H7 (cell line): ENCODE measurements at places on chromosomes 7 and 10. TPM values are rescaled to one million over a fixed set of nuclear protein-coding genes. Genes with fewer than 3 reads are reported as not detected.

- no peak for DNase-seq
Measured at GRCh38 chr7:78379148-78379547, 580.6 kb downstream of the PHTF2 start.

- no peak for DNase-seq
Measured at GRCh38 chr10:96188421-96188820, 58.3 kb downstream of the ZNF518A start.

C10orf67 gene
- not detected in 2 replicates for total RNA-seq

DNA sequence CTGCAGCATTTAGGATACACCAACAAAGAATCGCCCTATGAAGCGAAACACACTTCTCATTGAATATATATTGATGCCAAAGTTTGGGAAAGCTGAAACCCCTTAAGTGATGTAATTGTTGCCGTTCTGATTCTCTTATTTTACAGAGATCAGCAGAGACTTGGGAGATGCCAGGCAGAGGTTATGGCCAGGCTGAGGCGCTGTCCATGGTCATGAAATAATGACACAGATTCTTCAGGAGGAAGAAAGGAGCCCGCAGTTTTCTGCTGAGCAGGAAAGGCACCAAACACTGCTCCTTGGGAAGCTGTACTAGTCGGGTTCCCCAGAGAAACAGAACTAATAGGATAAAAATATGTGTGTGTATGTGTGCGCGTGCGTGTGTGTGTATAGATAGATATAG lies 566.0 kb downstream of the CALN1 start:
- DNase-seq = no peak

DNA sequence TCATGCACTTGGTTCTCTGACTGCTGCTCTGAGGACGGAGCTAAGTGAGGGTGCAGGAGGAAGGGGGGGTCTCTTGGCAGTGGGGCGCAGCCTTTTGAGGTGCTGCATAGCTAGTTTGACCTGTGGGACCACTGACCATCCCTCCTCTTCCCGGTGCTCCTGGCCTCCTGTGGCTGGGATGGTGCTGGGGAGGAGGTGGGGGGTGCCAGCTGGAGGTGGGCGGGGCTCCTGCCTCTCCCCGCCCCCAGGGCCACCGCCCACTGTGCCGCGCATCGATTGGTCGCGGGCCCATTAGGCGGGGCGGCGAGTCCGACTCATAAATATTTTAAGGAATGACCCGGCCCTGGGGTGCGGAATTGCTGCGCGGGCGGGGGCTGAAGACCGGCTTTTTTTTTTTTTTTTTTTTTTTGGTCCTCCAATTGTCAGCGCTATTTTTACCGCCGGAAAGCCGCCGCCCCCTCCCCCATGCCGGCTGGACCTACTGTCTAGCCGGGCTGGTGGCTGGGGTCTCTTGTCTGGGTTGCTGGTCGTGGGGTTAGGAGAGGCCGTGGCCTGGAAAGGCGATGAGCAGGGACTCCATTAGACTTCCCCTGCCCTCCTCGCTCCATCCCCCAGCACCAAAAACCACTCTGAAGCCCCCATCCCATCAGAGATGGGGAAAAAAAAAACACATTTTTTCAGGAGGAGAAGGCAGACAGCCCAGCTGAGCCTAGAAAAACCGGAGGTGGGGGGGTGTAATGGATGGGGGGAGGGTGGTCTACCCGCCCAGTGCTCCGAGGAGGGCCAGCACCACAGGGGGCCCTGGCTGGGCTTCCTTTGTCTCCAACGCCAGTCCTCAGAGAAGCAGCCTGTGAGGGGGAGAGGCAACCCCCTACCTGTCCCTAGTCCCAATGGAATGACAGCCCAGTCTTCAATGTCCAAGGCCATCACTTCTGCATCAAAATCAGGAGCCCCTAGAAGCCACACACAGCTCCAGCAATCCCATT lies 6.4 kb downstream of the SH2B2 start:
- DNase-seq = peak; percentile 93

FBXO24 gene
- total RNA-seq = 0.94 and 1.7 TPM in 2 replicates

DNA sequence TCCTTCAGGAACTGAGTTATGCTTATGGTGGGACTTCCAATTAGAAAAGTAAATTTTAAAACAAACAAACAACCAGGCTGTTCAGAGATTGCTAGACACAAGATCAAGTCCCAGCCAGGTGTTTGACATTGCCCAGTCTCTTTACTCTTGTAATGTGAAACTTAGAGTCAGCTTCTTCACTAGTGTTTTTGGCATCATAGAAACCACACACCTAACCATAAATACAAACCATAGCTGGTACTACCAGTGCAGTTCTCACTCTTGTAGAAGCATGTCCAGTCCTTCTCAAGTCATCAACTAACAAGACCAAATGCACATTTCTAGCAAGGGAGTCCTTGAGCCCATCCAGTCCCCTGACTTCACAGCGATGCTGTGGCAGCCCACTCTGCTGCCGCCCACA lies 339.9 kb downstream of the GFRA1 start:
- DNase-seq = no peak

DNA sequence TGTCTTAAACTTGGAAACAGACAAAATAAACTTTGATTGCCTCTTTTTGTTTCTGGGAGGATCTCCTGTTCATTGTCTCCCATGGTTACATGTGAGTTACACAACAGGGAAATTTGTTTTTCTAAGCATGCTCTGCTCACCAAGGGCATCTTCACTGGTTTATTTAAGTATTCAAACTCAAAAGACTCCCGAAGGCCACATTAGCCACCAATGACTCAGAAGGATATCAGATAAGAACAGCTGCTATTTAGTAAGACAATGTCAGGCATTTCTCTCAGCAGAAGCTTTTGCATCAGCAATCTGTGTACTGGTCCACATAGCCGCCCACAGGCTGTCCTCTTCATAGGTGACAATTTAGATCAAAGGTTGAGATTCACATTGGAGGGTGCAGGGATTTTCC lies 19.3 kb downstream of the OR6B1 start:
- no peak for DNase-seq

DNA sequence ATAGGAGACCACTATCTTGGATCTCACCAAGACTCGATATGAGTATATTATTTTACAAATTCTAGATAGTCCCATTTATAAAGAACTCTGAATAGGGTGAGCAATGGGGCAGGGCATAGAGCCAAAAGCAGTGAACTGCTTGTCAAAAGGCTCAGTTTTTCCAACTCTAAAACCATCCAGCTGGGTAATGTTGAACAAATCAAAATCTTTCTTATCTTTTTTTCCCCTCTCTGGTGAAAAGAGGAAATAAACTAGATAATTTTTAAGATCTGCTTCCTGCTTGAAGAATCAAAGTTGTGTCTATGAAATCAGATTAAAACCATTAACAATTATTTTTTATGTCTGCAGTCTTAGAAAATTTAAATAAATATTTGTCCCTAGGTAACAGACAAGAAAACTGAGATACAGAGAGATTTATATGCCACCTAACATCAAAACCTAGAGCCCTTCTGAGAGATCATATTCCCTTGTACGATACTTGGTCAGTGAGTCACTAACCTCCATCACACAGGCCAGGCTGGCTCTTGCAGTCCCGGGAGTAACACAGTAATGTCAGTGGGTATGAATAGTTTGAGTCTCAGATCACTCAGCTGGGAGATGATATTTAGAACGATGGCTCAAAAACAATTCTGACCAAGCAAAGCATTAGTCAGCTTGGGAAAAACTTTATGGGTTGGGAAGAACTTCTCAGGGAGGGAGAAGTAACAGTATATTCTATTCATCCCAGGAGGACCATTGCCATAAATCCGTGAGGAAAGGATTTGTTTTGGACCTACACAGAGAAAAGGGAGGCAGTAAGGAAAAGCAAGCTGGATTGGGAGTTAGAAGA lies 178.8 kb downstream of the REEP3 start:
- DNase-seq = no peak

- peak; percentile 78 for DNase-seq
Measured at GRCh38 chr7:102425639-102426267, 7.6 kb upstream of the ORAI2 start.

GFRA1 gene
- 1.6 and 1.7 TPM in 2 replicates for total RNA-seq

ANKRD22 gene
- total RNA-seq = not detected in 2 replicates

DNA sequence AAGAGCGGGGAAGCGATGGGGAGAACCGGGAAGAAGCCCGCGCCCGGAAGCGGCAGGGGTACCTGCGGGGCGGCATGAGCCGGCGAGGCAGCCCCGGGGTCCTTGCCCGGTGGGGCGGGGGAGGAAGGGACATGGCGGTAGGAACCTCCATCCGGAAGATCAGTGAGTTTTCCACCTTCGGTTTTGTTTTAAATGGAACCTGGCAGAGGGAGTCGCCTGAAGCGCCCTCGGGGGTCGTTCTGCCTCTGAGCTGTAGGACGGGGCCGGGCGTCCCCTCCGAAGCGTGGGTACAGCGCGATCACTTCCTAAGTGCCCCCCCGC lies 471 bp downstream of the PFKP start:
- peak; percentile 81 for DNase-seq

GRCh38 chr10:61798713-61799112 lies 102.8 kb upstream of the ARID5B start:
- no peak for DNase-seq

MRC1 gene
- 0.07 and 0.17 TPM in 2 replicates for total RNA-seq

GRCh38 chr10:14220026-14220425 lies 110.7 kb downstream of the FRMD4A start:
- DNase-seq = no peak

GRCh38 chr7:116249969-116250553 lies 39.7 kb downstream of the TES start:
- DNase-seq = peak; percentile 19

GRCh38 chr7:151696721-151697514 lies 177.2 kb upstream of the RHEB start:
- peak; percentile 90 for DNase-seq

- no peak for DNase-seq
Measured at GRCh38 chr7:45292481-45292880, 134.9 kb downstream of the RAMP3 start.

SUN3 gene
- not detected in 2 replicates for total RNA-seq

TMEM229A gene
- 0.15 and 0.42 TPM in 2 replicates for total RNA-seq

- DNase-seq = no peak
Measured at GRCh38 chr10:30598105-30598776, 31.3 kb downstream of the LYZL2 start.

NME8 gene
- 2.7 TPM in 1 of 2 replicates, not detected in the other for total RNA-seq

- no peak for DNase-seq
Measured at GRCh38 chr7:53904355-53904754, 637.8 kb upstream of the VSTM2A start.

DNA sequence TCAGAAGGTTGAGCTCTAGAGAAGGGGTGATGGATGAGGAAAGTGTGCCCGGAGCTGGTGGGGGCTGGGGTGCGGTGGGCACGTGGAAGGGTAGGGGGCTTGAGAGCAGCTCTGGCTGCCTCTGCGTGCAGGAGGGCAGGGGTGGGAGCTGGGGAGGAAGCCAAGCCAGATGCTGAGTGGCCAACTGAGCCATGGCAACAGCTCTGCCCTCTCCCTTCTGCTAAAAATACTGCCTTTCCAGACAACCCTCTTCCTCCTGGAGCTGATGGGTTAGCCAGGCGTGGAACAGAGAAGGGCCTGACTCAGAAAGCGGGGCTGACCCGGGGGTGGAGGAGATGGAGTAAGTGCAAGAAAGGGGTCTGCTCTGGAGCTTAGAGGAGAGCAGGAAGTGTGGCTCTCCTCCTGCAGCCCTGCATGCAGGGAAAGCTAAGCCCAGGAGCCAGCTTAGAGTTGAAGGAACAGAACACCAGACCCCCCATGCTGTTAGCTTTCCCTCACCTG lies 114.6 kb upstream of the AGK start:
- DNase-seq = peak; percentile 27

DBF4 gene
- 62.6 and 72.8 TPM in 2 replicates for total RNA-seq

GRCh38 chr10:80855348-80855971 lies 317.8 kb downstream of the SH2D4B start:
- DNase-seq = peak; percentile 75

- peak; percentile 65 for DNase-seq
Measured at GRCh38 chr10:124736491-124737136, 7.6 kb downstream of the FAM53B start.

SEM1 gene
- total RNA-seq = 54.0 and 78.1 TPM in 2 replicates

- DNase-seq = no peak
Measured at GRCh38 chr10:4344492-4344994, 481.5 kb upstream of the AKR1E2 start.

- peak; percentile 79 for DNase-seq
Measured at GRCh38 chr10:71635251-71635866, 84.2 kb downstream of the C10orf105 start.
